ENCODE measurements at places on chromosomes 5 and 9.

GRCh38 chr9:82281066-82281465 is 292.5 kb downstream of the SPATA31D1 start:
- DNase-seq, result no peak

GRCh38 chr9:98504298-98505282 is 204.1 kb downstream of the GABBR2 start:
- DNase-seq, result no peak

DNA sequence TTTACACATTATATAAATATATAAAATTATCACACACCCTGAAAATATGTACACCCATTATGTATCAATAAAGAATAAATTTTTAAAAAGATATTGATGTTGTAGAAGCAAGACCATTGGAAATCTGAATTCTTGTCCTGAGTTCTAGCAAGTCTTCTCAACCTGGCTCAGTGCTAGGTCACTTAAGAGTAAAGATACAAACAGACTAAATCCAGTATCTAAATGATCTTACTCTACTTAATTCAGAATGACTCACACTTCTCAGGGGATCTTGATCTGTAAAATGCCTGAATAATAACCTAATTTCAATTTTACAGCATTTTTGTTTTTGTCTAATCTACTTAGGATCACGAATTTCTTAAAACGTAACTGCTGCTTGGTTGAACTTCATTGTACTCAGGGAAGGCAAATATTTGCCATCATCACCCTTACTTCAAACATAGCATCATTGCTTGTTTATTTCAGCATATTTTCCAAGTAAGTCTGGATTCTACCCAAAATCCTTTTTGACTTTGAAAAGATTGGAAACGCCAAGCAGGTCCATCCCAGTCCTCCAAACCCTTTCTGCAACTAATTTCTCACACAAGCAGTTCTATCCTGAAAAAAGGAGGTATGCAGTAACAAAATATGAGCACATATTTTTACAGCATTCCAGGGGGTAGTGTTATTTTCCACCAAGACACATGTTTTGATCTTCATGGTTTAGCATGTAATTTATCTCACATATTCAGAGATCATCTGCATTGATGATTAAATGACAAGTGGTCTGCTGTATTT is 582.6 kb downstream of the PSAT1 start:
- DNase-seq, result no peak

GRCh38 chr9:127323393-127323792 is 58.8 kb downstream of the GARNL3 start:
- no peak for DNase-seq

- no peak for DNase-seq
These were observed 71.4 kb downstream of the SERINC5 start for GRCh38 chr5:80184235-80185023.

DNA sequence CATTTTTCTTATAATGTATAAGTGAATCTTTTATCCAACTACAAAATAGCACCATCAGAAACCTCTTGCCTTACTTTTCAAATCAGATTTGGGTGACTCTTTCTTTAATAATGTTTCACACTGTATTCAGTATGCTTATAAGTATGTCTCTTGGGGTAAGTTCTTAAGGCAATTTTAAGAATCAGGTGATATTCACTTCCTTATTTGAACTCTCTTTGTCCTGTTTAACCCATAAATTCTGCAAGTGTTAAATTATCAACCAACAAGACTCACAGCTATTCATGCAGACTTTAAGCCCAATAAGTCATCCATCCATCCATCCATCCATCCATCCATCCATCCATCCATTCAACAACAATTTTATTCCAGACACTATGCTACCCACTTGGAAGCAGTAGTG is 142.7 kb upstream of the FBXL17 start:
- DNase-seq, result no peak

DNA sequence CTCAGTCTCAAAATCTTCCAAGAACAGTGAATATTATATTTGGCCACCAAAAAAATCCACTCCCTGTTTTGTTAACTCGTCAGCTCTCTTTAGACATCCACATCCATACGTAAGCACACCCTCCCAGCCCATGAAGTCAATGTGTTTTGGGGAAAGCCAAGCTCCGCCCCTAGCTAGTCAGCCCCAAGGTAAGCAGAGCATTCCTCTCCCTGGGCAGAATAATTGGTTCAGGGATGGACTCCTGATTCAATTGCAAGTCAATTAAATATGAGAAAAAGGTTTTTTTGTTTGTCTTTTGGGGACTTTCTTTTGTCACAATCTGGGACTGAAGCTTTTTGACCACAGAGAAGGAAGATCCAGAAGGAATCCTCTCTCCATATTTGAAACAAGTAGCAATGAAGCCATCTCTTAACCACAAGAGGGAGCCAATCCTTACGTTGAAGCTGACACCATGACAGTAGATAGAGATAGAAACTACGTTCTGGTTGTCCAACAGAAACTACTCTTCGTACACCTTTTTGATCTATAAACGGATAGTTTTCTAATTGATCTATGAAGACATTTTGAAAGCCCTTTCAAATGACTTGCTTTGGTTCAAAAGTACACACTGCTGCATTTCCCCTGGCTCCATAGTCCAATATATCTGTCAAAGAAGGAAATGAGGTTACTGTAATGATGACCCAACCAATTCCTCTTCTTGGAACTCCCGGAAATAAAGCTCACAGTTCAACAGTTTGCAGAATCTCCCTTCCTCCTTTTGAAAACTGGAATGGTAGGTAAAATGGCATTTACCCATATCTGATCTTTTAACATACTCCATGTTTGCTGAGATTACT is 166.4 kb downstream of the TLE1 start:
- DNase-seq, result peak; percentile 65

GRCh38 chr9:71602652-71603051 is 165.7 kb downstream of the CEMIP2 start:
- no peak for DNase-seq

DNA sequence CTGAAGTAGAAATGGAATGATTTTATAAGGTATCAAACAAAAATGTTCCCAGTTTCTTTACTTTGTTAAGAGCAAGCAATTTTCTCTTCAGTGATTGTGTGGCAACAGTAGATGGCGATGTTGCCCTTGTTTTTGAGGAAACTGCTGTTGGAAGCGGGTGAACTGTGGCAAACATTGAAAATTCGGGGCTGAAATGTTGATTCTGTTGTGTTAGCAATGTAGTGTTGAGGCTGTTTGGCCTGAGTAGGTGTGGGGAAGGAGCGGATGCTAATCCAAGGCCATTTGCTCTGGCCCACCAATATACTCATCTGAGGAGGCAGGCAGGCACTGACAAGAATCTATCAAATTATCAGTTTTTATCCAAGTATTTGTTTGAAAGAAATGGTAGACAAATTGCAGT is 129.8 kb downstream of the SLC12A2 start:
- peak; percentile 66 for DNase-seq

GRCh38 chr9:15423231-15423985 is 732 bp downstream of the SNAPC3 start:
- peak; percentile 58 for DNase-seq

DNA sequence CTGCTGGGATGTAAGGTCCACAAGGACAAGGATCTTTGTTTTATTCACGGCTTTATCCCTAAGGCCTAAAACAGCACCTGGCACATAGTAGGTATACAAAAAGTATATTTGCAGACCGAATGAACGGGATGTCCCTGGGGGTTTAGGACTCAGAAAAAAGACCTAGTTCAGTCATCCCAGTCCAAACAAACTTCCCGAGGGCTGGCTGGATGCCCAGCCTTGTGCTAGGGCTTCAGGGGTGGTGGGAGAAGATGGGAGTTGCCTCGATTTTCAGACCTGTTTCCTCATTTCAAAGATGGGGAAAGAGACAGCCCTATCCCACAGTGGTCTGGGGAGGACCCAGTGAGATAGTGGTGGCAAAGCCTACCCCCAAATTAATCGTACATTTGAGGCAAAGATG is 3.0 kb upstream of the PROB1 start:
- DNase-seq, result no peak

- no peak for DNase-seq
These were observed 344.9 kb downstream of the EFNA5 start for GRCh38 chr5:107325866-107326265.

- DNase-seq, result no peak
These were observed 67.6 kb downstream of the FOXD1 start for GRCh38 chr5:73380710-73381589.

- no peak for DNase-seq
These were observed 30.9 kb upstream of the RGMB start for GRCh38 chr5:98742396-98743073.

- no peak for DNase-seq
These were observed 19.0 kb downstream of the FLT4 start for GRCh38 chr5:180630426-180630825.

GRCh38 chr5:119368238-119368630 is 12.4 kb downstream of the TNFAIP8 start:
- DNase-seq, result no peak

GRCh38 chr5:55415071-55415470 is 107.3 kb downstream of the MTREX start:
- DNase-seq, result no peak

DNA sequence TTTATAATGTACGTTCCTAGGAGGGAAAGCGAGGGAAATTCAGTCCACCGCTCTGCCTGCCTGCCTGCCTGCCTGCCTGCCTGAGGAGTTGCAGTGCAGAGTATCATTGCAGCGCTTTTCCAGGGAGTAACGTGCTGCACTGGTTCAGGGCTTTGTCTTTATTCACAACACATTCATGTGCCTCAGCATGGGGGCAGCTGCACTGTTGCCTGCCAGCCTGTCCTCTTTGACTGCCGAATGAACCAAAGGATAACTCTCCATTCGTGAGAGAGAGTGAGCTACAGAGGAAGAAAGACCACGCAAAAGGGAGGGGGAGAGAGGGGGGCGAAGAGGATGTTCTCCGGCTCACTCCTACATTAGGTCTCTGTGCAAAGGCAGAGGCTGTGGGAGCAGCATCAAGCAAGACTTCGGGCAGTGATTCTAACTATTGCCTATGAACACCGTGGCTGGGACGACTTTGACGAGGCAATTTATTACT is 791.2 kb downstream of the MAT2B start:
- DNase-seq, result no peak

GRCh38 chr9:91034976-91035824 is 233.6 kb downstream of the SYK start:
- no peak for DNase-seq

DNA sequence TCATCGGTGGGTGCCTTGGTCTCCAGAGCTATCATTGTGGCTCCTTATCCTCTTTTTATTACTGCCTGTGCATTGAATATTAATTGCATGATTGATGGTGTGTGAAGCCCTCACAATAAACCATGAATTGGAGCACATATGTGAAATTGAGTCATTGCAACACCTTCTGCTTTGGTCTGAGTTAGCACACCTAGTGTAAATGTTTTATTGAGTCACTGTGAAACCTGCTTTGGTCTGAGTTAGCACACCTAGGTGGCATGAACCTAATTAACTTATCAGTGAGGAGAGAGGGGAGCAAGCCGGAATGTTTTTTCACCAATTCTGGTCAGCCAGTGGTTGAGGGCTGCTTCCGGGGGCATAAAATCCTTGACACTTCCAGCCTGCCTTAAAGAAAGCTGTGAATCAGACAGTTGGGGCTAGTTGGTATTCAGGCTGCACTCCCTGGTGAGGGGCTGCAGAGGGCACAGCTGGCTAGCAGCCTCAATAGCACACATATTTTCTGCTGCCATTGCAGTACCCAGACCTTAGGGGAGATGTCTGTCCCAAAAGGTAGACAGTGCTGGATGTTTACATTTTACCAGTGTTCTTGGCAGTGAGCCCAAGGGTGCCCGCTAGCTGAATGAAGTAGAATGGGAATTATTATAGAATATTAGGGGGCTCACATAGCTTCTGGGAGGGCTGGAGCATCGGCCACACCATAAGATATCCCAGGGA is 76.5 kb upstream of the GOLM1 start:
- DNase-seq, result no peak

- DNase-seq, result no peak
These were observed 541.4 kb downstream of the KCTD16 start for GRCh38 chr5:144712090-144712489.

DNA sequence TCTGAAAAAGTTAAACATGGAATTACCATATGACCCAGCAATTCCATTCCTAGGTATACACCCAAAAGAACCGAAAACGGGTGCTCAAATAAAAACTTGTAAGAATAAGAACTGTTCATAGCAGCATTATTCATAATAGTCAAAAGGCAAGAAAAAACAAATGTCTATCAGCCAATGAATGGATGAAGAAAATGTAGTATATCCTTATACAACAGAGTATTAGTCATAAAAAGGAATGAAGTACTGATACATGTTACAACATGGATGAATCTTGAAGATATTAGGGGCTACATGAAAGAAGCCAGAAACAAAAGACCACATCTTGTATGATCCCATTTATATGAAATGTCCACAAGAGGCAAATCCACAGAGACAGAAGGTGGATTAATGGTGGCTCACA is 15.6 kb upstream of the BRD3 start:
- no peak for DNase-seq

GRCh38 chr9:136619742-136620440 is 42.8 kb upstream of the EGFL7 start:
- no peak for DNase-seq

GRCh38 chr5:41707853-41708603 is 162.2 kb downstream of the OXCT1 start:
- peak; percentile 73 for DNase-seq

GRCh38 chr5:109690975-109691574 is 1.3 kb downstream of the MAN2A1 start:
- DNase-seq, result peak; percentile 89

DNA sequence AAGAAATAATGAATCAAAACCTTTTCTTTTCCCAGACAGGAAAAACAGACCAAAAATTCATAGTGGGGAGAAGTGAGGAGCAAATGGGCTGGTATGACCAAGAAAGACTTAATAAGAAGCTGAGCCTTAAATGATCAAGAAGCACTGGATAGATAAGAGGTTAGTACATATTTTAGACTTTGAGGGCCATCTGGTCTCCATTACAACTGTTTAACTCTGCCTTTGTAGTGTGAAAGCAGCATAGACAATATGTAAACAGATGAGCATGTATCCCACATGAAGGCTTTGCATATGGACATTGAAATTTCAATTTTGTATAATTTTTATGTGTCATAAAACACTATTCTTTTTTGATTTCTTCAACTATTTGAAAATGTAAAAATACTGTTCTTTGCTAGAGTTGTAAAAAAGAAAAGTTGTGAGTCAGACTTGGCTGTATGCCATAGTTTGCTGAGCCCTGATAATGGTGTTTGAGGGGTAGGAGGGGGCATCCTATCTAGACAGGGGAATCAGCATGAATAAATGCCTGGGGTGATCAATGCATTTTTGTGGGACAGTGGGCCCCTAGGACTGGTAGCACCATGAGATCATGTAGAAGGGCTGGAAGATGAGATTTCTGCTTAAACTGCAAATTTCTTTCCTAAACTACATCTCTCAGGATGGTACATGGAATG is 91.8 kb upstream of the GPR151 start:
- DNase-seq, result no peak
